ENCODE measurements at places on chromosomes 2 and 18. TPM values are rescaled to one million over a fixed set of nuclear protein-coding genes. Genes with fewer than 3 reads are reported as not detected.

Gene CD207
- total RNA-seq, result not detected

Gene CYP27C1
- not detected for total RNA-seq

Gene NFATC1
- total RNA-seq, result 52.6 TPM

Gene SLC40A1
- 0.20 TPM for total RNA-seq

Gene HOXD9
- not detected for total RNA-seq

Gene TUBA4B
- not detected for total RNA-seq

Gene TRIM43
- total RNA-seq, result not detected

Gene PDCD1
- 3.5 TPM for total RNA-seq

Gene HAAO
- total RNA-seq, result 11.4 TPM

Gene CAB39
- 60.1 TPM for total RNA-seq

Gene CFAP221
- not detected for total RNA-seq

Gene PRKAG3
- total RNA-seq, result not detected

Gene ZNF532
- total RNA-seq, result 87.4 TPM

Gene SERPINB11
- total RNA-seq, result not detected

Gene CHST10
- 19.8 TPM for total RNA-seq

Gene C2orf92
- total RNA-seq, result 8.9 TPM

Gene RAPGEF4
- 0.17 TPM for total RNA-seq

Gene TUBA3E
- total RNA-seq, result not detected

Gene SCG2
- 0.35 TPM for total RNA-seq

Gene L3MBTL4
- 12.3 TPM for total RNA-seq

Gene C1GALT1C1L
- total RNA-seq, result not detected

Gene DCDC2C
- not detected for total RNA-seq

Gene SLC11A1
- total RNA-seq, result 0.93 TPM

Gene NPC1
- 31.9 TPM for total RNA-seq

Gene EMILIN1
- 0.69 TPM for total RNA-seq

Gene ANTXR1
- not detected for total RNA-seq

Gene SERPINB3
- total RNA-seq, result not detected

Gene AKAIN1
- total RNA-seq, result not detected

Gene ALK
- total RNA-seq, result not detected

Gene MSH6
- total RNA-seq, result 40.6 TPM

Gene TMEM169
- 0.40 TPM for total RNA-seq
